PC-3 (cell line): ENCODE measurements at places on chromosomes 5 and 9. TPM values are rescaled to one million over a fixed set of nuclear protein-coding genes. Genes with fewer than 3 reads are reported as not detected.

The GRIN1 gene
- 0.11 TPM in 1 of 2 replicates, not detected in the other for total RNA-seq

The LCN12 gene
- total RNA-seq = 0.55 TPM in 1 of 2 replicates, not detected in the other

The CEL gene
- 0.46 and 0.47 TPM in 2 replicates for total RNA-seq

The SPRY4 gene
- 32.1 and 38.4 TPM in 2 replicates for total RNA-seq

The EQTN gene
- not detected in 2 replicates for total RNA-seq

The GBGT1 gene
- total RNA-seq = not detected in 2 replicates

The TOR1A gene
- 28.2 and 29.8 TPM in 2 replicates for total RNA-seq

The INSL4 gene
- total RNA-seq = not detected in 2 replicates

DNA sequence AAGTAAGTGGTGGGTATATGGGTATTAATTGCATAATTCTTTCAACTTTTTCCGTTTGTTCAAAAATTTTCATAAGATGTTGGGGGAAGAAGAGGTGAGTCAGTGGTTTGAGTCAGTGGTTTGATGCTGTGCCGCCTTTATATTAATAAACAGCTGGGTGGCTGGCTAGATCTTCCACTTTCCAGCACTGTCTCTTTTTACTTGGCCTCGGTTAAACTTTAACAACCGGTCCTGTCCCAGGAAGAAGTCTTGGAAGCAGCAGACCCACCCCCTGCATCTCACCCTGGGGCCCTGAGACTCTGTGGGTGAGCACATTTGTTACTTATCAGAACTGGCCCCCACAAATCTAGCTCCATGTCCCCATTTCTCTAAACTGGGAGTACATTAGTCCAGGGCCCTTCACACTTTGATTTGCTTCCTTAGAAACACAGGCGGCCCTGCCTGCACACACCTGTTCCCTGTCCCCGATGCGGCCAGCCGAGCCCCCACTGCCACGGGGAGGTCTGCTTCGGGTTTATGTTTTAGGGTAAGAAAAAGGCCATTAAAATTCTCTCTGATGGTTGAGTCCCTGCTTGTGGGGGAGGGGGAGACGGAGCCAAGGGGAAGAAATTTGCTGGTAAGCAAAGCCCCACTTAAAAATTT lies 90.7 kb downstream of the PTCH1 start:
- DNase-seq = peak; percentile 55

DNA sequence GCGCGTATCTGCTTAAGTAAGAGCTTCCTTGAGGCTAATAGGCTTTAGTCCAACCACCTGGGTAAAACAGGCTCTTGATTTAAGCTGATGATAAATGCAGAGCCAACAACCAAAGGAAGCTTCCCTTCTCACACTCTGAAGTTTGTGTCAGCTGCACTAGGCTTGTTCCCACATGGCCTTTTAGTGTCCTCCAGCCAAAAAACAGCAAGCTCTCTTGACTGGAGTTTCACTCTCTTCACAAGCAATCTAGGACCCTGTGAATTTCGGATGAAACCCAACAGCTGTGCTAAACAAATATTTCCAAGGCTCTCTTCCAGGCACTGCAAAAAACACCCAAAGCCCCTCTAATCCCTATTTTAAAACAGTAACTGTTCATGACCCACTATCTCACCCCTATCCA lies 63.9 kb downstream of the SAXO1 start:
- no peak for DNase-seq

DNA sequence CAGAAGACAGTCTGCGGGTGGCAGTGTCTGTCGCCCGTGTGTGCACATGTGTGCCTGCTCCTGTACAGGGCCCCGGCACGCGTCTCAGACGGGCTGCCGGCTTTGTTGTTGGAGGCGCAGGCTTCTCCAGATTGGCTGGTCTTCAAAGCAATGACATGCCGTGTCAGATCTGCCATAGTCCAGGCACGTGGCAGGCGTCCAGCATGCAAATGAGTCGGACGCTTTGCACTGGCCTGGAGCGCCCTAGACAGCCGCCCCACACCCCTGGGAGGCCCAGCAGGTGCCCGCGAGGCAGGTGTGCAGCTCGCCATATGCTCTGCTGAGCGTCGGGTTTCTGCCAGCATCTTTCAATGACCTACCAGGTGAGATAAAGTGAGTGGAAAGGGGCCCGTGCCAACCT lies 71.5 kb downstream of the GADD45G start:
- DNase-seq = no peak

GRCh38 chr5:61071526-61071925 lies 90.7 kb downstream of the SMIM15 start:
- no peak for DNase-seq

DNA sequence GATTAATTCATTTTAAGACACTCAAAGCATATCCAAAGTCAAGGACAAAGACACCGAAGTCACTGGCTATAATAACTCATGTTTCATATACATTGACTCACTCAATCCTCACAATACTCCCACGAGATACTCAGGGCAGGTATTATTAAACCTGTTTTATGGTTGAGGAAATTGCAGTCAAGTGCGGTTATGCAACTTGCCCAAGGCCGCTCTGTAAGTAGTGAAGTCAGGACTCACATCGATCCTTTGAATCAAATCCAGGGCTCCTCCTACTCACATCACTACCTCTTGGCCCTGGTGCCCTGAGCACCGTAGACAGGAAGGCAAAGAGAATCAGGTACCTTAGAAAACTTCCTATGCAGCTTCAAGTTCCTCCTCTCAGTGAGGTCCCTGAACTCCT lies 87.8 kb upstream of the APC start:
- DNase-seq = peak; percentile 93

DNA sequence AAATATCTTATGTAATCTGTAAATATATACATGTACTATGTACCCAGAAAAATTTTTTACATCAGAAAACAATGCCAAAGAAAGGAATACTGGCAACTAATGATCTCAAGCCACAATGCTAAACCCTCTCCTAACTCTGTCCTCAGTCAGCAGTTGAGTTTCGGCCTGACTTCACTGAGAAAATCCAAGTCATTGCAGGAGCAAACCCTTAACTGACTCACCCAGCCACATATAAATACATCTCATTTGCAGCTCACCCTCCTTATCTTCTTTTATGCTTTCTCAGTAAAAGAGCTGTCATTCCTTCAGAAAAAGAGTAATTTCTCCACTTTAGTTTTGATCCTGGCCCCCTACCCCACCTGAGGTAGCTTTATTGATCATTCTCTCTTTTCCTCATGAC lies 46.1 kb upstream of the TMED7 start:
- DNase-seq = no peak

DNA sequence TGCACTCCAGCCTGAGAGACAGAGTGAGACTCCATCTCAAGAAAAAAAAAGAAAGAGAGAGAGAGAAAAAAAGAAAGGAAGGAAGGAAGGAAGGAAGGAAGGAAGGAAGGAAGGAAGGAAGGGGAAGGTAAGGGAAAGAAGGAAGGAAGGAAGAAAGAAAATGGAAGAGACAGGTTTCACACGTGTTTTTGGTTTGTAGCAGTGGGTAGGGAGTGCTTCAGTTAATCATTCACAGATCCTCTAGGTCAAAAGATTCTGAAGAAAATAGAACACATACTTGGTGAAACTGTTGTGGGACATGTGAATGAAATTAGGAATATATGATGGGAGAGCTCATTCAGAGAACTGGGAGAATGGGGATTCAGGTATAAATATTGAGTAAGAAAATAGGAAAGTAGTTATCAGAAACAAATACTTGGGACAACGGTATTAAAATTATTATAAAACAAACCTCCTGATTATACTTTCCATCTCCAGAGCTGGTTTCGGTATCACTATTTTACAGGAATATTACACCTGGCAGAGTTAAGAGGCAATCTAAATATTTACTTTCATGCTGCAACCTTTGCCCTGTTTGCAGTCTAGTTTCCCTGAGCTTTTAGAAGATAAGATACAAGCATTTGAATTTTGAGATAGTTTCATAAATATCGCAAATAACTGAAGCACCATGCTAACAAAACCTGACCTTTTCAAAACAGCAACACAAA lies 37.2 kb downstream of the MARVELD2 start:
- peak; percentile 14 for DNase-seq

DNA sequence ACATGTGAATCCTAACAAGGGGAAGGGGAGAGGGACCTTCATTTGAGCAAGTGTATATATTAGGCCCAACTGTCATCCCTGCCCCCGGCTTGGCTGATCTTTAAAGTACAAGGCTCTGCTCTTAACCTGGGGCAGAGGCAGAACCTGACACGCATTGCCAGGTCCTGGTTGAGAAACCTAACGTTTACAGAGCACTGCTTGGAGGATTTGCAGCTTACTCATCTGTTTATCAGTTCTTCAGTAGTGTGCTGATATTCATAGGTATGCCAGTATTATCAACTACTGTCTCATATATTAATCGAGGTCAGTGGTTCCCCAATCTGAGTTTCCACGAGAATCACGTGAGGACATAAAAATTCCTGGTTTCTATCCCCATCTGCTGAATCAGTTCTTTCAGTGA lies 50.4 kb downstream of the ACO1 start:
- no peak for DNase-seq

DNA sequence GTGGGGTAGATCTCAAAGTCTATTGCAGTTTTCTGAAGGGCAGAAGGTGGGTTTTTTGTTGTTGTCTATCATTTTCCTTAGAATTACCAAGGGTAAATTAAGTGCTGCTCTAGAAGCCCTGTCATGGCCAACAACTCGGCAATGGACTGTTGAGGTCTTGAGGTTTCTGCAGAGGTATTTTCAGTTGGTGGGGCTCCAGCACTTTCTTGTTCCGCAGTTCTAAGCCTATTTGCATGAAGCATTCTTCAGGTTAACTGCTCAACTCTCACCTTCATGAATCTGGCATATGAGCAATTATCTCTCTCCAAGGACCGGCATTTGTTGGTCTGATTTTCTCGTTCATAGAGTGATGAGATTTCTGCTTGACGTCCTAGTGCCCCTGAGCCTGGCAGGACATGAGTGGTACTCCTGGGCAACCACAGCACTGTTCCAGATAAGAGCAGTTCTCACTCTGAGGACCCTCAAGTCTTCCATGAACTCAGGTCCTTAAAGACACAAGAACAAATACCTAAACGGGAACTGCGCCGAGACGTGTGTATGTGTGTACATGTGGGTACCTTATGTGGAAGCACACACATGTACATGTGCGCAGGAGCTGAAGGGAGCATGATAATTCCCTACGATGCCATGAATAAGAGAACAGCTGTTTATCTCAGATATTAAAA lies 544.5 kb downstream of the CSNK1G3 start:
- no peak for DNase-seq

DNA sequence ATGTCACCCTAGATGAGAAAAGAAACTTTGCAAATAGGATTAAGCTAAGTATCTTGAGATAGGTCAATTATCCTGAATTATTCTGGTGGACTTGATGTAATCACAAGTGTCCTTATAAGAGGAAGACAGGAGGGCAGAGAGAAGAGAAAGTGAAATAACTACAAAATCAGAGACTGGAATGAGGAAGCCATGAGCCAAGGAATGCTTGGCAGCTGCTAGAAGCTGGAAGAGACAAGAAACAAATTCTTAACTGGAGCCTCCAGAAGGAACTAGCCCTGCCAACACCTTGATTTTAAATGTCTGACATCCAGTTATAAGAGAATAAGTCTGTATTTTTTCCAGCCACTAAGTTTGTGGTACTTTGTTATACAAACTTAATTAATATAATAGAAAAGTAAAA lies 480.0 kb downstream of the NR2F1-AS1 start:
- no peak for DNase-seq

GRCh38 chr5:151721087-151721646 lies 34.5 kb upstream of the SPARC start:
- no peak for DNase-seq

DNA sequence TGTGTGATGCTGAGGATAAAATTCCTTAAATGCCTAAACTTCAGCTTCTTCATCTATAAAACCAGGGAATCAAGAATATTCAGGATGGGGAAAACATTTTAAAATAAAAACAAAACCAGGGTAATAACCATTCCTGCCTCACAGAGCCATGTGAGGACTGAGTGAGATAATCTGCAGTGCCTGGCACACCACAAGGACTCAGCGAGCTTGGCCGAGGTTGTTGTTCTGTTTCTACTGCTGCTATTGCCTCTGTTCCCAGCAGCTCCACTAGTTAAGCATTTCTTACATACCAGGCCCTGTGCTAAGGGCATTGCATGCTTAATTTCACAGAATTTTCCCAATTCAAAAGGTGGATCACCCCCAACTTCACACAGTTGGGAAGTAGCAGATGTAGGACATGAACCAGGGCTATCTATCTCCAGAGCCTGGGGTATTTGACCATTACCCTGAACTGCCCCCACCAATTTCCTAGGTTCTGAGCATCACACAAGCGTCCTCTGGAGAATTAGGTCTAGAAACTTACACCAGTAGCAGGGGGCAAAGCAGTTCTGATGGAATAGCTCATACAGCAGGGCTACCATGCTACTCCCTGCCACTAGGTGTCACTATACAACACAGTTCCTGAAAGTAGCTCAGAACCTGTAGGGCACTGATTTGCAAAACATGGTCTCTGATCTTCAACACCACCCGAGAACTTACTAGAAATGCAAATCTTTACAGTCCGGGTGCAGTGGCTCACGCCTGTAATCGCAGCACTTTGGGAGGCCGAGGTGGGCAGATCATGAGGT lies 74.3 kb downstream of the LRSAM1 start:
- DNase-seq = peak; percentile 56

DNA sequence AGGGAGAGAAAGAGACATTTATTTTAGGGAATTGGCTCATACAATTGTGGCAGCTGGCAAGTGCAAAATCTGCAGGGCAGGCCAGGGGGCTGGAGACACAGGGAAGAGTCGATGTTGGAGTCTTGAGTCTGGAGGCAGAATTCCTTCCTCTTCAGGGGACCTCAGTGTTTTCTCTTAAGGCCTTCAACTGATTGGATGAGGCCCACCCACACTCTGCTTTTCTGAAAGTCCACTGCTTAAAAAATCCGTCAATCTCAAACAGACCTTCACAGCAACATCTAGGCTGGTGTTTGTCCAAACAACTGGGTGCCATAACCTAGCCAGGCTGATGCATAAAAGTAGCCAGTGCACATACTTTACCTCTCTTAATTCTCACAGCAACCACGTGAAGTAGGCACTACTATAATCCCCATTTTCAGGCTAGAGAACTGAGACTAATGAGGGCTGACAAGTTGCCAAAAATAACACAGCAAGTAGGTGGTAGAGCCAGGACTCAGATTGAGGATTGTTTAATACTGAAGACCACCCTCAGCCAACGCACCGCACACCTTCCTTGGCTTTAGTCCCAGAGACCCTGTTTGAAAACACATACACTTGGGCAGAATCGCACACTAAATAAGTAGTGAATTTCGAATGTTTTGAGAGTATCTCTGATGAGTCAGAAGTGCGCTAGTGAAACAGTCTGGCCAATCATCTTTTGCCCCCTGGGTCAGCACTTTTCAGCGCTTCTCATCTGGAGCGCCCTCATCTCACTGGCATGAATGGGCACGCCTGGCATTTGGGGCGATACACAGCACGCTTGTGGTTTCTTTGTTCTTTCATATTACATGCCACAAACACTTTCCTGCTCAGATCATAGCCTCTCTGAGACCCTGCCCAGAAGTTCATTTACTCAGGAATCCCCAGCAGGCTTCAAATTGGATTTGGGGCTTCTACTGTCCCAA lies 591.4 kb downstream of the CCDC171 start:
- DNase-seq = no peak

- DNase-seq = no peak
These were observed 1.1 kb downstream of the PCDHAC2 start for GRCh38 chr5:140967226-140967893.

- DNase-seq = no peak
These were observed 76.1 kb downstream of the SLC44A1 start for GRCh38 chr9:105320568-105320967.
